CD4-positive, alpha-beta T cell treated with Interferon gamma for 1 hour (primary cell): ENCODE measurements at places on chromosomes 5 and 9.

GRCh38 chr5:151212406-151212798, 11.5 kb downstream of the CCDC69 start:
- DNase-seq = no peak

- DNase-seq = no peak
Measured at GRCh38 chr5:169390265-169390664, 89.3 kb upstream of the SLIT3 start.

GRCh38 chr5:61670941-61671340, 338.9 kb downstream of the ZSWIM6 start:
- no peak for DNase-seq

DNA sequence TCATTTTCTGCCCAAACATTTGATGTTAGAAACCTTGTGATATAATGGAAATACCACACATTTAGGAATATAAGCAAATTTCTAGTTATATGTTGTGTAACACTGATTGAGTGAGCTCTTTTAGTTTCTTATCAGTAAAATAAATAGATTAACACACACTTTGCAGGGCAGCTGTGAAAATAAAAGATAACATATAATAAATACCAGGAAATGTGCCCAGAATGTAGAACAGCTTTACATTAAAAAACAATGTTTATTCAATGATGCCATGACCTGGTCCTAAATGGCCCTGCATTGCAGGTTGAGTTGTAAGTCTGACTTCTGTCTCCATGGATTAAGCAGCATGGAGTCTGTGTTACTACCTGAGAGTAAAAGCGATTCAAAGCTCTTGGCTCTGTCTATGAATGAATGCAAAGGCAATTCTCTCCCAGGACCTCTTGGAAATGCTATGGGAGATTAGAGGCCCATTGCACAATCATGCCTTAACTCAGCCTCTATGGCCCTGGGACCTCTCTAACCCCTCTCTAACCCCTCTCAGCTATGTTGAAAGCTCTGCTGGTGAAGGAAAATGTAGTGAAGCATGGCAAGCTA, 296.0 kb upstream of the ACTBL2 start:
- DNase-seq = no peak

- no peak for DNase-seq
Measured at GRCh38 chr9:3200331-3200774, 325.4 kb downstream of the RFX3 start.

DNA sequence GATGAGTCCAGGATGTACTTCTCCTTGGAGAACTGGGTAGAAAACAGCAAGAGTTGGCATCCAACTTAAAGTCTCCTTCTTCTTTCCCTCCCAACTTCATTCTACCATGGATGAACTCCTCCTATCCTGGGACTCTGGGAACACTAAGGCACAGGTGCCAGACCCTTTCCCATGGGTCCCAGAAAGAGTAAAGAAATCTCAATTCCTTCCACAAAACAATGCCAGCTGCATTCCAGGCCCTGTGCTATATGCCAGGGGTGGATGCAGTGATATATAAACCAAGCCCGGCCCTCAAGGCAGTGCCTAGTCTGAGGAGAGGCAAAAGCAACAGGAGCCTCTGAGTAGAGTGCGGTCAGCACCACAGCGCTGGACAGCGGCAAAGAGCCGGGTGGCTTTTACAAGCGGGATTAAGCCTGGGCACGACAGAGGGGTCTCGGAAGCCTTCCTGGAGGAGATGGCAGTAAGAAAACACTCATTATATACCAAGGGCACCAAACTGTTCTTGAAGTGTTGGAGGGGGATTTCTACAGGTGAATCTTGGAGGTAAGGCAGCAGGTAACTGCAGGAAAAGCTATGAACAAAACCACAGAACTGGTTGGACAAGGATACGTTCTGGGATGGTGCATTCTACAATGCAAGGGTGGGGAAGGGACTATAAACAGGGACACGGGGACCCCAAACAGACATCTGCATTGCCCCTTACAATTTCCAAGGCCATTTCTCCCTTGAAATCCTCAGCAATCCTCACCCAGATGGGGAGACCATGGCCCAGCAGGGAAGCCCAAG, 16.4 kb upstream of the TOR2A start:
- no peak for DNase-seq

DNA sequence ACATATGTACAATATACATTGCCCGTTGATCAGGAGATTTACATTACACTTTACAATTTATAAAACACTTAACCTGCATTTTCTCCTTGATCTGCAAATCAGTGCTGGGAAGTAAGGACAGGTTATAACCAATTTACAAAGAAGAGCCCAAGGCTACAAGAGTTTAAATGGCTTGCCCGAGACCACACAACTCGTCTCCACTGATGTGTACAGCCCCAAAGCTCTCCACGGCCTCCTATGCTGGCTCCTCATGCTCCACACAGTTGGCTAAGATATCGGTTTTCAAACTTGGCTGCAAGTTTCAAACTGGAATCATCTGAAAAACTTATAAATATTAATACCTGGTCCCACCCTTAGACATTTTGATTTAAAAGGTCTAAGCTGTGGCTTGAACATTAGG, 10.3 kb downstream of the ACTL7B start:
- no peak for DNase-seq

DNA sequence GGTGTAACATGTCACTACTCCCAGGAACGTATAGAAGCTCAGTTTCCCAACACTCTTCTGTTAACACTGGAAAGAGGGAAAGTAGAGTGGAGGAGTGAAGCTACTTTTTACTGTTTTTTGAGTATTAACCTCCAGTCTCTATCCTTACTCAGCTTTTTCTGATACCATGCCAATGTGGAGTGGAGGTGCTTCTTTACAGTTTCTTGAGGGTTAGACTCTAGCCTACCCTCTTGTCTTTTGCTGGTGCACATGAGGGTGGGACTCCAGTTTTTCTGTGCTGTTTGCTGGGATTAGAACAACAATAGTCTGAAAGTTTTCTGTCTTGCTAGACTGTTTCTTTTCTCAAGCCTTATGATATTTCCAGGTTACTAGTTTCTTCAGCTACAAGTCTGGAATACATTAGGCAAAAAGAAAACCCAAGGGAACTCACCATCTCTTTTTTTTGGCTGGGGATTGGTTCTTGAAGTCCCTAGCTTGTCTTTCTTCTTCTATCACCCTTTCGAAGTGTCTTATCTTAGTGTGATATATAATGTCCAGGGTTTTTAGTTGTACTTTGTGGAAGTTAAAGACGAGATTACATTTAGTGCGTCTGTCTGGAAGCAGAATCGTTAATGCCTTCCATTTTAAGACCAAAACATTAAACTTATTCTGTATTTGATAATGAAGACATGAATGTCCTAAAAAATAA, 35.9 kb downstream of the PRR16 start:
- no peak for DNase-seq

- DNase-seq = no peak
Measured at GRCh38 chr5:2890011-2890410, 138.5 kb upstream of the IRX2 start.

- no peak for DNase-seq
Measured at GRCh38 chr9:93452710-93453046, 703 bp downstream of the FAM120AOS start.

DNA sequence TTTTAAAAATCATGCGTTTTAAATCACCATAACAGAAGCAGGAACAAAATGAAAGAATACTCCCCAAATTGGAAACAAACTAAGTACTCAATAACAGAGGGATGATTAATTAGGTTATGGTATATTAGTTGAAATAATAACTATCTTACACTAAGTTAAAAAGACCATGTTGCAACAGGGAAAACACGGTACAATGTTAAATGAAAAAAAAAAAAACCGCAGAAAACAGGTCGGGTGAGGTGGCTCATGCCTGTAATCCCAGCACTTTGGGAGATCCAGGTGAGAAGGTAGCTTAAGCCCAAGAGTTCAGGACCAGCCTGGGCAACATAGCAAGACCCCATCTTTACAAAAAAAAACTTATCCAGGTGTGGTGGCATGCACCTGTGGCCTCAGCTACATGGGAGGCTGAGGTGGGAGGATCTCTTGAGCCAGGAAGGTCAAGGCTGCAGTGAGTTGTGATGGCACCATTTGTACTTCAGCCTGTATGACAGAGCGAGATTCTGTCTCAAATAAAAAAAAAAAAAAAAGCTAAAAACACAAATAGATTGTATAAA, 2.4 kb upstream of the PTPN3 start:
- no peak for DNase-seq

DNA sequence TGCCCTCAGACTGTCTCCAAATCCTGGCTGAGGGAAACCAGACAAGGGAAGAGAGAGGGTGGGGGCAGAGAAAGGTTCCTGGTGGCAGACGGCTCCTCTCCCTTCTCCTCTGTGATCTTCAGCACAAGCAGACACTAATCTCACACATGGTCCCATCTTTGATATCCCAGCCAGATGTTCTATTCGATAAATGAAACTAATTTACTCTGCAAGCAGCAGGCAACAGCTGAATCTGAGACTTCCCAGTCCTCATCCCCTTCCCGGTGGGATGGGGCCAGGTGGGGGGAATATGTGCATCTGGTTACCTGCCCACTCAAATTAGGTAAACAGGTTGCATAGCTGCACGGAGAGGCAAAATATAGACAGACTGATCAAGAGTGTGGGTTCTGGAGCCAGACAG, 208.9 kb upstream of the PANK3 start:
- no peak for DNase-seq

- DNase-seq = no peak
Measured at GRCh38 chr9:34898846-34899245, 59.2 kb upstream of the PHF24 start.

- no peak for DNase-seq
Measured at GRCh38 chr5:9789777-9790176, 159.6 kb upstream of the TAS2R1 start.

DNA sequence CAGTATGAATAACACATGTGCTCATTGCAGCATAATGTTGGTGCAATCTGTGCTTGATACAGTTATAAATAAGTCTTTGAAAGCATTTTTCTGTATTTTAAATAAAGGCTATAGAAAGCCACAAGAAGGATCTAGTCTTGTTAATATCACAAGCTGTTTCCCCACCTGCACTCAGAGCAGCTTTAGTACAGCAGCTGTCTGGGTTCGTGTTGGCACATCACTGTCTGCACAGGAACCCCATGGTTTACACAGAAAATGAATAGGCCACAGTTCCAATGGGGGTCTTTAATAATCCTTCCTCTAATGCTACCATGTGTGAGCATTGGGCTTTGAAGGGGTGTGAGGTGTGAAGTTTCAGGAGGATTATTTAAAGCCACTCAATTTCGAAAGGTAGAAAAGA, 2269.7 kb downstream of the MAT2B start:
- no peak for DNase-seq

- DNase-seq = no peak
Measured at GRCh38 chr9:77957652-77958051, 74.0 kb downstream of the GNAQ start.

- DNase-seq = no peak
Measured at GRCh38 chr5:158463938-158464337, 605.0 kb upstream of the CLINT1 start.

GRCh38 chr9:96859461-96860198, 5.3 kb upstream of the ZNF782 start:
- no peak for DNase-seq

DNA sequence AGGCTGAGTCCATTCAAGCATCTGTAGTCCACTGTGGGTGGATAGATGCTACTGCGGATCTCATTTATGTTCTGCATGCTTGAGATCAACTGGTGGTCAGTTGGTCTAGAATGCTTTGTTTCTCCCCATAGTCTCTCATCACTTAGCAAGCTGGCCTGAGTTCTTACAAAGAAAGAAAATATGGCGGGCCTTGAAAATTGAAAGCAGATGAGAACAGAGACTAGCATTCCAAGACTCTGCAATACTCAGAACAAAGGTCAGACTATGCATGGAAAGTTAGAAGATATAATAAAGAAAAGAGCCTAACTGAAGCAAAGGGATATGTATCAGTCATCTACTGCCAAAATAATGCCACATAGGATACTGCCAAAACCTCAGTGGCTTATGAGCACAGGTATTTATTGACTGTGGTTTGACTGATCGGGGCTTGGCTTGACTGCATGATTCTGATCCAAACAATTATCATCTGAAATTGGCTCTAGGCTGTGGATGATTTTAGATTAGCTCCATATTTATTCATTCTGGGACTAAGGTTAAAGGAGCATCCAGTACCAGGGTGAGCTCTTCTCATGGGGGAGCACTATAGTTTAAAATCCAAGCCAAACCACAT, 258.9 kb downstream of the TAF11L14 start:
- DNase-seq = no peak

DNA sequence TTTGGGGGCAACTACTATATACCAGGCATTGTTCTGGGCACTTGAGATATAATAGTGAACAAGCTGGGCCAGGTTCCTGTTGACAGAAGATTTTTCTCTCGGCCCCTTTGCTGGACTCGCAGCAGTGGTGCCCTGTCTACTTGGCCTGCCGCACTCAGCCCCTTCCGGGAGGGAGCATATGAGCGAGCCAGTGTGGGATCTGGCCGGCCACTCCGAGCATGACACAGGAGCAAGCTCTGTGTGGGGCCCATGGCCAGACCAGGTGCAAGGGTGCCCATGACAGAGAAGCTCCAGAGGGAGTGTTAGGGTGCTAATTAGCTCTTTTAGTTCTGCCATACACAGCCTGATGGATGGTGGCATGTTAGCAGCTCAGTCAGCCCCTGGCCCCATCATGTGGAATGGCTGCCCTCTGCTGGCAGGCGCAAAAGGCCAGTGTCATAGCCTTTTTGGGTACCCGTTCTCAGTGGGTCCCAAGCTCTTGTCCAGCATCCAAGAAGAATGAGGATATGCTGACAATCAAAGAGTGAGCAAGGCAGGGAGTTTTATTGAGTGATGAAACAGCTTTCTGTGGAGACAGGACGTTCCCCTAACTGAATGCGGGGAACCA, 9.3 kb upstream of the KIF4B start:
- DNase-seq = no peak

DNA sequence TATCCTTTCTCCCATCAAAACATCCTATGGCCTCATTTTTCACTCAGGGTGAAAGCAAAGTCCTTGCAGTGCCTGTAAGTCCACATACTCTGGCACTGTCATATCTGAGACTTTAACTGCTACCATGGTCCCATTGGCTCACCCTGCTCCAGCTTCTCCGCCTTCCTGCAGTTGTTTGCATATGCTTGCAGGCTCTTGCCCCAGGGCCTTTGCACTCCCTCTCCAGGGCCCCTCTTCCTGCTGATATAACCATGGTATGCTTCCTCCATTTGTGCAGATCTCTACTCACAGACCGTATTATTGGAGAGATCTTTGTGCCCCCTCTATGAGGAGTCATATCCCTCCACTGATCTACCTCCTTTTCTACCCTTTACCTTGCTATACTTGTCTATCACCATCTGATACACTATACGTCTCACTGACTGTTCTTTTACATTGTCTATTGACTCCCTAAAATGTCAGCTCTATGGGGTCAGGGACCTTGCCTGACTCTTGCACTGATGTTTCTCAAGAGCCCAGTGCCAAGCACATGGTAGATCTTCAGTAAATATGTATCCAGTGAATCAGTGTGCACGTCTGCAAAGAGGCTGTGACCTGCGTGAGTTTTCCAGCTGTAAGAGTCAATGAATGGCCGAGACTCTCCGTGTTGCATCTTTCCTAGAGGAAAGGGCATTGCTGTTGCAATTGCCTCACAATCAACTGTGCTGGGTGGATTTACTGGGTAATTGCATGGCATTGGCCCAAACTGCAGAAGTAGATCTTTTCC, 81.7 kb upstream of the CPEB4 start:
- no peak for DNase-seq

DNA sequence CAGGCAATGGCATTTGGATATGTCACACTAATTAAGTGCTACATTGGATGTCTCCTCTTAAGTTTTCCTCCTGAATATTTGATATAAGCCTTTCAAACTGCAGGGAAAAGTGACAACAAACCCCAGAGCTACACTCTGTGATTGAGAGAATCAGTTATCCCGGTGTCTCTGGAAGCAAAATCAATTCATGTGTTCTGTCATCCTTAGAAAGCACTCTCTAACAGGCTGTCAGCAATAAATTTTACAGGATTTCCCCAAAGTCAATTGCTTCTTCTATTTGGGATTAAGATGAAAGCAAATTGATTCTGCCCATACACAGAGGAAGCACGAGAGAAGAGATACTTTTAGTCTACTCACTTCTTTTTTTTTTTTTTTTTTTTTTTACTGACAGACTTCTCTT, 332.4 kb downstream of the CDH18 start:
- DNase-seq = no peak
